Stimulated activated naive CD4-positive, alpha-beta T cell (primary cell): ENCODE measurements at places on chromosomes 12 and 14.

DNA sequence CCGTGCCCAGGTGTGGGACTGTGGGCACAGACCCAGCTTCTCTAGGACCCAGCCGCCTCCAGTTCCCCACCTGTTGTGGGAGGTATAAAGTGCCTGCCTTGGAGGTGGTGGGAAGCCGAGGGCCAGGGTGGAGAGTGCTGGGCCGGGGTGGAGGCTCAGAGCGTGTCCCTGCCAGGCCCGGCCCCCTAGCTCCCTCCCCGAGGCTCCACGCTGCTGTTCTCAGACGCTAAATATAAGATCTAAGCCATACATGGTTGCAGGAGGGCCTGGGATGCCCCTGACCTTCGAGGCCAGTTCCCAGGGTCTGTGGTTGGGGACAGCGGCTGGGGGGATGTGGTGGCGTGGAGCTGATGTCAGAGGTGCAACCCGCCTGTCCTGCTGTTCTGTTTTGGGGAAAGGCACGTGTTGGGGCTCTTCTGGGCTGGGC is 10.8 kb downstream of the INF2 start:
- DNase-seq = no peak

DNA sequence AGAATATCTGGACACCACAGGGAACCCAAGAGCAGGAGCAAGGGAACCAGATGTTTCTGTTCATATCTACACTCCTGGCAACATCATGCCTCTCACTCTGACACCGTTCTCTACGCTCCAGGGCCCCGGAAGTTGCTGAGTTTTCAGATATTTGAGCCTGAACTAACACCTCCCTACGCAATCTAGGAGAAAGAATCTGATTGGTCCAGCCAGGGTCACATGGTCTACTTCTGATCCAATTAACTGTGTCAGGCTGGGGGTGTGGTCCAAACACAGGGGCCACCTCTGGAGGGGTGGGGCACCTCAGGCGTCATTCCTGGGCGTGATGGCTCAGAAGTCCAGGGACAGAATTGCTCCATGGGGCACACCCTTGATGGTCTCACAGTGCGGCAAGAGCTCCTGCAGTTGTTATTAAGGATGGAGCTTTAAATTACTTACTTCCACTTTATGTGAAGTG is 165.5 kb downstream of the PTPN11 start:
- DNase-seq = no peak

DNA sequence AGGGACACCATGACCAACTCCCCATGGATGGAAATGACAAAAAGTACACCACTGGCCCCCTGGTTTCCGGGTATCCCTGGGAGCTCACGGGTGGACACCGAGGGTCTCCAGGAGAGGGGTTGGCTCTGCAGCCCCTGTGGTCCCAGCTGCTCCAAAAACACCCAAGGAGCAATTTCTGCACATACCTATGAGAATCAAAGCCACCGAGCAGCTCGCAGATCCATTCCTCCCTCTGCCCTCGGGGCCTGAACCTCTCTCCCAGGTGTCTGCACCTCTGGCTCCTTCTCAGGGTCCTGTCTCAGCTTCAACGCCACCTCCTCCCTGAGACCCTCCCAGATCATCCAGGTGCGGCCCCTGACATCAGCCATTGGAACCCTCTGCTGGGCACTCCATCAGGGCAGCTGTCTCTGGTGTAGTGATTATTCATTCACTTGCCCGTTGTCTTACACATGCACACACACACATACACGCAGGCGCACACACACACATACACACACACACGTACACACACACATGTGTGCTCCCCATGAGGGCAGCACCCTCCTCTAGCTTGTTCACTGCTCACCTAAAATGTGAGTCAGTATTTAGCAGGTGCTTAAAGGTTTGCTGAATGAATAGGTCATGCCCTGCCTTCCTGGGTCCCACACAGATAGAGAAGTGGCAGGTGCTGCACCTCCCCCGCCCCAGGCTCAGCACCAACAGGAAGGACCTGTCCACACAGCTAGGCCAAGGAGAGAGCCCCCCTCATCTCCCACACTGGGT is 5.9 kb downstream of the RIMBP2 start:
- no peak for DNase-seq

- no peak for DNase-seq
Observed at GRCh38 chr14:22410497-22410896, 178.5 kb downstream of the DAD1 start.
